ENCODE measurements at places on chromosomes 7 and 10.
A peak's percentile ranks its signal among the peaks of the same experiment; 100 is the strongest.

DNA sequence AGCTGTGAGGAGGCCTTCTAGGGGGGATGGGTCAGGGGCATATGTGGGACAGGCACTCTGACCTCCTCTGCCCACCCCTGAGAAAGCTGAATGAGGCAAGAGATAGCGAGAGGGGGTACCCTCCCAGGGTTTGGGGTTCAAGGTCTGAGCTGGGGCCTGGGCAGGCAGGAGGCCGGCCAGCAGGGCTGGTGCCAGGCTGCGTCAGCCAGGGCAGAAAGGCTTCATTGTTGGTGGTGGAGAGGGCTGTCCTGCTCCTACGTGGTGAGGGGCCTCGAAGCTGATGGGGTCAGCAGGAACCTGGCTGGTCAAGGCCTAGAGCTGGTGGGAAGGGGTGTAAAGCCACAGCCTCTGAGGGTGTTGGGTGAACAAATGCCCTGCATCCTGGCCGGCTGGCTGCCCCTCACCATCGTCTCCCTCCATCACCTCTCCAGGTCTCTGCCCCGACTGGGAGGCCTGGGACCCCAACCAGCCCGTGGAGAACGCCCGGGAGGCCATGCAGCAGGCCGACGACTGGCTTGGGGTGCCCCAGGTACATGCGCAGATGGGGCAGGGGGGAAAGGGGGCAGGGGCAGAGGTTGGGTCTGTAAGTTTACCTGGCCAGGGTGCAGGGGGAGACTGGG, 6.6 kb downstream of the FLNC start:
- no peak for DNase-seq

- DNase-seq = no peak
These were observed 30.6 kb downstream of the JMJD1C start for GRCh38 chr10:63434866-63435854.

GRCh38 chr10:48604991-48605508, at the start of gene ARHGAP22:
ARHGAP22 (minus strand) TSS chr10:48605073; CDS start chr10:48604796, 277 bp downstream.
- no peak for DNase-seq

DNA sequence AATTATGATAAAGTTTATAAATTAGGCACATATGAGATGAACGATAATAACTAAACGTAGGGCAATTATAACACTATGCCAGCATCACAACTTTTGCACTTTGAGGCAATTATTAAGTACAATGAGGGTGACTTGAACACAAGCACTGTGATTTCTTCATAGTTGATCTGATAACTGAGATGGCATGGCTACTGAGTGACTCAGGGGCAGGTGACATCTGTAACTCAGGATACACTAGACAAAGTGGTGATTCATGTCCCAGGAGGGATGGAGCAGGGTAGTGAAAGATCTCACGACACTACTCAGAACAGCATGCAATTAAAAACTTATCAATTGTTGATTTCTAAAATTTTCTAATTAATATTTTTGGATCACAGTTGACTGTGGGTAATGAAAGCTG, 98.3 kb upstream of the ARHGAP21 start:
- DNase-seq = peak; percentile 1

DNA sequence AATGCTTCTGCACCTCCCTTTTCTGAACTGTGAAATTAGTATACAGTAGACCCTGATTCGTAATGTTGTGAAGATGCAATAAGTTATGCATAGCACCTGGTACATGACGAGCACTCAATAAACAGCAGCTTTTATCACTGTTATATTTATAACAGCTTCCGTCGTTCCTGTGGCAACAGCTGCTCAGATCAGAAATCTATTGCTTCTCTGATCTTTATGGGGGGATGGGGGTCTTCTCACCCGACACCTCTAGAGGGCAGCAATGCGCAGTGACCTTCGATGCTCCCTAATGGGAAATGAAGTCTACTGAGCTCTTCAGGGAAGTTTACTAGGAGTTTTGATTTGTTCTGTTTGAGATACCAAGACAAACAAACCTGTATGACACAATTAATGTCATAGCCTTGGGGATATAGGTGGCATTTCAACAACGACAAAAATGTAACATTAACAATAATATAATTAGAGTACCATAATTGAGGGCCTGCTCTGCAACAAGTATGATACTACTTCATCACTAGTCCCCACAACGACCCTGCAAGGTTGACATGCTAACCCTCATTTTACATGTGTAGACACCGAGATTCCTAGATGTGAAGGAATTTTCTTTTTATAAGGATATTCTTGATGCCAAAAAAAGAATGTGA, 289.6 kb downstream of the SFMBT2 start:
- DNase-seq = peak; percentile 69

DNA sequence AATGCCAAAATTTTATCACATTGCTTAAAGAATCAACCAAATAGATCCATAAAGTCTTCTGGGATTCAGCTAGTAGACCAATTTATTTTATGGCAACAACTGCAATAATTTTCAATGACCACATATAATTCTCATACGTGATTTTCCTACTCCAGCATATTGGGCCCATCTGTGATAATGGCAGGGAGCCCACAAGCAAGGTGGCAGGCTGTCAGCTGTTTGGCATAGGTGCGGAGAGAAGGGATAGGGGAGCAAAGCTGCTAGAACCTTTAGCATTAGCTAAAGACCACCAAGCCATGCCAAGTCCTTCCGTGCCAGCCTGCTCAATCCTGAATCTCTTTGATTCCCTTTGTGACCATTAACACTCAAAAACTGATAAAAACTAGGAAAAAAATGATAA, 721.2 kb downstream of the XPNPEP1 start:
- DNase-seq = no peak

- no peak for DNase-seq
These were observed 260.8 kb upstream of the COBL start for GRCh38 chr7:51577390-51577789.

DNA sequence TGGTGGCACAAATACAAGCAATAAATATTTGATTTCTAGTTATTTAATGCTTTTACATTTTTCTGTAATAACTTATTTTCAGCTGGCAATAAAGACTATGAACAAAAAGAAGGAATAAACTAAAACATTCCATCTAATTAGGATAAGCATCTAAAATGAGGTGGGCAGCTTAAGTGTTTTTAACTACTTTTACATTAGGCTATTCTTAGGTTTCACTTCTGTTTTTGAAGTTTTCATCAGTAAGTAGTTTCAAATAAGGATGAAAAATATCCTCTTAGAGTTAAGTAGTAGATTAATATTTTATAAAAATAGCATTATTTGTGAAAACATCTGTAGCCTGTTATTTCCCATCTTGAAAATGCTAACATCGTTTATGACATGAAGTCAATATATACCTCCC, 15.9 kb downstream of the NT5C2 start:
- DNase-seq = no peak

DNA sequence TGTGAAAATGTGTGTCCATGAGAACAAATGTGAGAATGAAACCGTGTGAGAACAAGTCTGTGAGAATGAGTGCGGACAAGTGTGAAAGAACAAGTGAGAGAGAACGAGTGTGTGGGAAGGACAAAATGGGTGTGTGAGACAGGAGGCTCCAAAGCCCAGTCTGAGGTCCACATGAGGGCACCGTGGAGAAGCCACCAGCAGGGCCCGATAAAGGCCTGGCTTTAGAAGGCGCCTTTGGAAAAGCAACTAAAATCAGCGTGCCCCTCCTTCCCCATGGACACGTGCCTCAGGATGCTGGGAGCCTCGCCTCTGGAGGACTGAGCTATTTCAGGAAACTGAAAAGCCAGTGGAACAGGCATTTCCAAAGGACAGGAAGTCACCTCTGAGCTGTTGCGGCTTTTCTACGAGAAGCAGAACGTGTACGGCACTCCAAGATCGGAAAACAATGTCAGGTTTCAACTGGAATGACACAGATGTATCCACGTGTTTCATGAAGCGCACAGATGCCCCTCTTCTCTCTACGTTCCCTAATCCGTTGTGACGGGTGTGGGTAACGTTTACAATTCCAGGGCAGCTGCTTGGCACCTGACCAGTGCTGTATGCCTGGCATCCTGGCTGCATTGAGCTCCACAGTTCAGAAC, 46.4 kb downstream of the ESYT2 start:
- no peak for DNase-seq

GRCh38 chr7:28771906-28772622, 186.1 kb downstream of the TRIL start:
- DNase-seq = no peak

DNA sequence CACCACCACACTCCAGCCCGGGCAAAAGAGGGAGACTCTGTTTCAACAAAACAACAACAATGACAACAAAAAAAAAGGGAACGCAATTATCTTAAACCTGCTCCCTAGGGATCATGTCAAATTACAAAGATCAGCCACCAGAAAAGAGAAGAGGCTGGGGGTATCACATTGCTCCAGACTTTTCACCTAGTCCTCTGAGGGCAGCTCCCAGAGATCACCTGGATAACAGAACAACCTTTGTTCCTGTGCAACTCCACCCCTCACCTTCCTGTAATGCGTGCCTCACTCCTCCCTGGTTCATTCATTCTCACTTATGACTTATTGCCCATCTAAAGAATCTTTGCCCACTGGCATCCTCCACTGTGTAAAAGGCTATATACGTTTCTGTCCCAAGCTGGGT, 31.8 kb downstream of the SVOPL start:
- no peak for DNase-seq

- no peak for DNase-seq
These were observed 324.8 kb upstream of the PHYHIPL start for GRCh38 chr10:58851606-58852005.

- DNase-seq = no peak
These were observed 177.0 kb downstream of the GNAT3 start for GRCh38 chr7:80334908-80335307.

- DNase-seq = no peak
These were observed 108.4 kb downstream of the HIPK2 start for GRCh38 chr7:139669106-139670061.

DNA sequence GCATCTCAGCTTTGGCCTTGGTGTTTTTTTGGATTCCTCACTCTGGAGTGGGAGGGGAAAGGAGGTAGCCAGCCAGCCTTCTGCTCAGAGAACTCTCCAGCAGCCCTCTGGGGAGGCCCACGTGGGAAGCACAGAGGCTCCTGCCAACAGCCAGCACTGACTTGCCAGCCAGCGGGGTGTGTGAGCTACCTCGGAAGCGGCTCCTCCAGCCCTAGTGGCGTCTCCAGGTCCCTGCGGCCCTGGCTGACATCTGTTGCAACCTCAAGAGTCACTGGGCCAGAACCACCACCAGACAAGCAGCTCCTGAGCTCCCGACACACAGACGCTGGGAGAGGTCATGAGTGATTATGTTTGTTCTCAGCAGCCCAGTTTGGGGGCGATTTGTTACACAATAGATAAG, 180.2 kb upstream of the FZD8 start:
- DNase-seq = peak; percentile 1

DNA sequence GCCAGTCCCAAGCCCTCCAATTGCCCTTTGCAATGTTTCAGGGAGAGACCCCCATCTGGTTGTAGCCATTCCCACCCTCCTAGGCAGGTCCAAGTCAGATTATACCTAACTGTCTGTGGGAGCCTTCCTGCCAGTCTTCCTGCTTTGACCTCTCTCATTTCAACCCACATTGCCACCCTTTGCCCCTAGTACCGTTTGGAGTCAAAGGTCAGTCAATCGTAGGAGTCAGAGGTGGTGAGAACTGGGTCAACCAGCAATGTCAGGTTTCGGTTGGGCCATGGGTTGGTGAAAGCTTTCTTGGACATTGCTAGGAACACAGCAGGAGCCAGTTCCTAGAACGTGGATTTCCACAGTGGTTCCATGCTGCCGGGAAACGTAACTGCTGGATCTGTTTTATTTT, 269.4 kb upstream of the GHITM start:
- DNase-seq = no peak

DNA sequence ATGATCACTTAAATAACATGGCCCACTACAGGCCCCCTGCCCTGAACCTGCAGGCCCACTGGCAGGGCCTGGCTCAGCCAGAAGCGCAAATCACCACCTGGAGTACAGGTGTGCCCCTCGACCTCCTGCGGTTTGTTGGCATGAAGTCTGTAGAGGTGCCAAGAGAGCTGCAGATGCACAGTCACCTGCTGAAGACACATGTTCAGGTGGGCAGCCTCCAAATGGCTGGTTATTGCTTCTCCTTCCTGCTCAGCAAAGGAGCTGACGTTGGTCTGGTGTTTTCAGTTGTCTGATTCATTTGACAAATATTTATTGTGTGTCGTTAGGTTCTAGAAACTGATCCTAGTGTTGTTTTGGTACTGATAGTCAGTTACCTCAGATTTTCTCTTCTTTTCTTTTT, 29.0 kb downstream of the DHTKD1 start:
- no peak for DNase-seq

DNA sequence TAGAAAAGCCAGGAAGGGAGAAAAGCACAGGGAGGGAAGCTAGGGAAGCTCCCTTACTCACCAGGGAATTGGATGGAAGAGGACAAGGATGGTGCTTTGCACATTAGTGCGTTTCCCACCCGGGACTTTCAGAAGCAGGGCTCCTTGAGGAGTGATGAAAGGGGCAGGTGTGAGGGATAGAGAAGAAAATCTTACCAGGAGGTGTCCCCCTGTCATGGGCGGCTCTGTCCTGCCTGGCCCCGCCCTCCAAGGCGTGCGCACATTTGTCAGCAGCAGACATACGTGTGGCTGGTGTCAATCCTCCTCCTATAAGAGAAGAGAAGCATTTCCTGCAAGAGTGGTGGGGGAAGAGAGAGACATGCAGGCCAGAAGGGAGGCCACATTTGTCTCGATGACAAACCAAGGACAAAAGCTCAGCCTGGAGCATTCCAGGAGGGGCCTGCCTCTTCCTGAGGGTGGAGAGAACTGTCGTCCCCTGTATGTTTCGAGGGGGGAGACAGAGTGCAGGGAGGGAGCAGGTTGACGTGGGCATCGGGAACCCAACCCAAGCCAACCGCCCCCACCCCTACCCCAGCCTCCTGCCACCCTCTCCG, 47.4 kb upstream of the COMTD1 start:
- DNase-seq = no peak

DNA sequence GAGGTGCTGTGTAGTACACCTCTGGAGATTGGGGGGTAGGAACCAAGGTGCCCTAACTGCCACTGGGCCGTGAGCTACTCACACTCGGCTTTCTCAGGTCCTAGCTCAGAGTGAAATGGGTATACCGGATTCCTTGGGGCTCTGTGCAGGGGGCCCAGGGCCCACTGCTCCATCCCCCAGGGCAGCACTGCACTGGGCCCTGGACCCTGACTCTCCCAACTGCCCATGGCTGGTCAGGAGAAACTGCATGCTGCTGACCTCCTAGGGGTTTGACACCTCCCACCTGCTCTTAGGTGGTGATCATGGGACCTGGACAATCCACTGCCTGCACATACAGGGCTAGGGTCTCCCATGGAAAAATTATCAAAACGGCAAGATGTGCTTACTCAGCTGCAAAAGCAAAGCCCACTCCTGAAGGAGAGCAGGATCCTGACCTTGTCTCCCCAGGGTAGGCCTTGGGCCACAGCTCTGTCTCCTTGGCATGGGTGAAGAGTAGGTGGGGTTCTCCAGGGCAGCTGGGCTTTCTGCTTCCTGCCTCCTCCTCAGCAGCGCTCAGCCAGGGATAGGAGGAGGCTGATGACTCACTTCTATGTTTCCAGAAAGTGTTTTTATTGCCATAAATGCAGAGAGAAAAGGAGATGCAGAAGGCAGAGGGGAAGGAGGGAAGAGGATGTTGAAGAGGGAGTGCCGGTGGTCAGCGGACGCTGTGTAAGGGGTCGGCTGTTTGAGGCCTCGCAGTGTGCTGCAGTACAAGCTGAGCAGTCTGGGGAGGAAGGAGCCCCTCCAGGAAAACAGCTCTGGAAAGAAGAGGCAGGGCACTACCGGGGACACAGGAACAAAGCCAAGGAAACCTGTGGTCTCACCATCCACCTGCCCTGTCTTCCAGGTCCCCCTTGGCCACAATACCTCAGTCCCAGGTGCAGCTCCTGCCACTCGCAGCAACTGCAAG, 107.8 kb downstream of the ARHGAP22 start:
- peak; percentile 66 for DNase-seq
